ENCODE measurements at places on chromosomes 7 and 10.
A peak's percentile ranks its signal among the peaks of the same experiment; 100 is the strongest.

DNA sequence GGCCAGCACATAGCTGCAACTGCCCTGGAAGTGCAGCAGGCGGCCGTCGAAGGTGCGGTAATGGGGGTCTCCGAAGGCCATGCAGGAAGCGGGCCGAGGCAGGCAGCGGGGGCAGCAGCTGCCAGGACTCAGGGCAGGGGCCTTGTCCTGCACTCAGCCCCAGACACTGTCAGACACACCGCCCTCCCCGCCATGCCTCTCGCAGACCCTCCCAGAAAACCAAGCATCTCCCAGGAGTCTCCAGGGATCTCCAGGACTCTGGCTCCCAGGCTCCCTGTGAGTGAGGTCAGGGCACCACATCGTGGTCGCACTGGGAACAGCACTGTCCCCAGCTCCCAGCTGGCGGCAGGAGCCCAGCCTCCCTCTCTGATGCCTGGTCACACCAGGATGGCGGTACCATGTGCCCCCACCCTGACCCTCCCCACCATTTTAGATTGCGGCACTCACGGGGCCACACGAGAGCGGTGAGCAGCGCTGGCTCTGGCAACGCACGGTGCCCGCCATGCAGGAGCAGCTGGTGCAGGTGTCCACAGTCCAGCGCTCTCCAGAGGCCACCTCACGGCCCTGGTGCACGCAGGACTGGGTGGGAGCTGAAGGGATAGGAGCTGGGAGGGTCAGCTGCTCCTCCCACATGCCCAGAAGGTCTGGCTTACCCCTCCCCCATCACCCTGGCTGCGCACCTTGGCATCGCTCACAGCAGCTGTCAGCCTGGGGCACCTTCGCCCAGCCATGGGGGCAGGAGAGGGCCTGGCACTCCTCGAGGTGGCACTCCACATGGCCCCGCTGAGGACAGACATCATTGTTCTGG lies 17.5 kb downstream of the ATP6V1F start:
- DNase-seq: no peak

DNA sequence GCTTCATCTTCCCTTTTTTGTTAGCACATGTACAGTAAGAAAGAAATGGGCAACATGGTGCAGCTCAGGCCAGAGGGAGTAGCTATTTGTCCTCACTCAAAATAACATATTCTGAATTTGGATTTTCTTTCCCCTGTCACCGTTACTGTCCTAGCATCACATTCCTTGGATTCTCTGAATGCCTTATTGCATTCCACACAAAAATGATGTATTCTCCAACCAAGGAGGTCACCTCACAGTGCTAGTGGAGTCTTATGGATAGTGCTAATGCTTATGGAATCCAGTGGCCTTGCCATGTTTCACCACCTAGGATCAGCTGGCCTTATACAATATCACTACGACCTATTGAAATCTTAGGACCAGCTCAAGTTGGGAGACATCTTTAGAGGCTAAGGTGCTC lies 7.2 kb downstream of the PRSS58 start:
- no peak for DNase-seq

GRCh38 chr10:105187243-105187642 lies 546.2 kb downstream of the SORCS3 start:
- no peak for DNase-seq

DNA sequence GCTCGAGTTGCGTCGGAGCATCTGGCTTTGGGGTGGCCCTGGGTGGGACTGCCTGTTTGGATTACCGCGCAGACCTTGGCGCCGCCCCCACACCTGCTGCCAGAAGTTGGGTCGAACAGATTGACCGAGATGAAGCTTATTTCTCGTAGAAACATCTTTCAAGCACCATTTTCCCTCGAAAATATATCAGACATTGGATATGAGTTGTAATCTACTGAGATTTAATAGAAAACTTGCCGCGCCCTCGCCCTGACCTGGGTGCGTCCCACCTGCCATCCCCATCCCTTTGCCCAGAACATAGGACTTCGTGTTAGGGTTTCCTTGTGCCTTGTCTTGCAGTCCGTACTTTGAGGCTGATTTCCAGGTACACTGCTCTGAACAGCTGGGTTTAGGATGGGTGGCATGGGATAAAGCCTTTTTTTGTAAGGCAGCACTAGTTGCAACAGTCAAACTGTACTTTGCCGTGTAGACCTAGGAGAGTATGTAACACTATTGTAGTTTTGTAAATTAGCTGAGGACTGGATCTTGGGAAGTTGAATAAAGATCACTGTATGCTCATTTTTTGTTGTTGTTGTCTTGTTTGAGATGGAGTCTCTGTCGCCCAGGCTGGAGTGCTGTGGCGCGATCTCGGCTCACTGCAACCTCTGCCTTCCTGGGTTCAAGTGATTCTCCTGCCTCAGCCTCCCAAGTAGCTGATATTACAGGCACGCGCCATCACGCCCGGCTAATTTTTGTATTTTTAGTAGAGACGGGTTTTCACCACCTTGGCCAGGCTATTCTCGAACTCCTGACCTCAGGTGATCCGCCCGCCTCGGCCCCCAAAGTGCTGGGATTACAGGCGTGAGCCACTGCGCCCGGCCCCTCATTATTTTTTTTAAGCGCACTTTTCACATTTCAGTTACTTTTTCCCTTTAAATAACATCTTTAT lies 978 bp downstream of the OGDH start:
- no peak for DNase-seq

GRCh38 chr10:93849593-93849992 lies 44.2 kb upstream of the SLC35G1 start:
- no peak for DNase-seq

DNA sequence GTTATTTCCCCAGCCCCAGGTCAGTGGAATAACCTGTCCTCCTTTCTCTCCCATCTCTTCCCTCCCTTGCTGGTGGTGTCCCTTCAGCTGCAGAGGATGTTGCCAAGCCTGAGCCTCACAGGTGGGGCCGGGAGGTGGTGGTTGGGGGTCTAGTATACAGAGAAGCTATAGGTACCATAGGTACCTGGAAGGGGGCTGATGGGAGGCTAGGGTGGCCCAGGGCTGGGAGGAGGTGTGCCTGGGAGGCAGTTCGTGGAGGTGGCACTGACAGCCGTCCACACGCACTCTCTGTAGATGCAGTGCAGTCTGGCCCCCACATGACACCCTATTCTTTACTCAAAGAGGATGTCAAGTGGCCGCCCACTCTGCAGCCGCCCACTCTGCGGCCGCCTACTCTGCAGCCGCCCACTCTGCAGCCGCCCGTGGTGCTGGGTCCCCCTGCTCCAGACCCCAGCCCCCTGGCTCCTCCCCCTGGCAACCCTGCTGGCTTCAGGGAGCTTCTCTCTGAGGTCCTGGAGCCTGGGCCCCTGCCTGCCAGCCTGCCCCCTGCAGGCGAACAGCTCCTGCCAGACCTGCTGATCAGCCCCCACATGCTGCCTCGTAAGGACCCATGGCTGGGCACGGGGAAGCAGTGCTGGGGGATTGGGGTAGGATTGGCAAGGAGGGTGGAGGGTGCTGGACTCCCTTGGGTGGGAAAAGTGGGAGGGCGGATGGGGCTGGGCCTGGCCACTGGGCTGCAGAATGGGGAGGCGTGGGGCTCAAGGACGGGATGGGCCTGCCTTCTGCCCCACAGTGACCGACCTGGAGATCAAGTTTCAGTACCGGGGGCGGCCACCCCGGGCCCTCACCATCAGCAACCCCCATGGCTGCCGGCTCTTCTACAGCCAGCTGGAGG lies 9.5 kb downstream of the IRF5 start:
- no peak for DNase-seq

- DNase-seq: peak; percentile 27
Measured at GRCh38 chr10:98331885-98332284, 63.9 kb upstream of the LOXL4 start.

All from CD4-positive, alpha-beta T cell treated with Interleukin-1 beta for 1 hour (primary cell).